ENCODE measurements at places on chromosomes 11 and 22. TPM values are rescaled to one million over a fixed set of nuclear protein-coding genes. Genes with fewer than 3 reads are reported as not detected.

The MPPED2 gene
- total RNA-seq = not detected

The MMP27 gene
- total RNA-seq = not detected

The ACRV1 gene
- not detected for total RNA-seq

The GRAP2 gene
- not detected for total RNA-seq

The CCDC15 gene
- total RNA-seq = 0.65 TPM

The FAM227A gene
- 1.6 TPM for total RNA-seq

The GSTT2 gene
- total RNA-seq = 0.14 TPM

The MRPL23 gene
- 129 TPM for total RNA-seq

The DLG2 gene
- total RNA-seq = 0.85 TPM

The CNTN5 gene
- total RNA-seq = not detected

The OLFML1 gene
- 3.1 TPM for total RNA-seq

The FGF19 gene
- total RNA-seq = not detected

The TRIM21 gene
- 14.1 TPM for total RNA-seq

The SCGB1A1 gene
- total RNA-seq = not detected
